ENCODE measurements at places on chromosomes 3 and 15.

DNA sequence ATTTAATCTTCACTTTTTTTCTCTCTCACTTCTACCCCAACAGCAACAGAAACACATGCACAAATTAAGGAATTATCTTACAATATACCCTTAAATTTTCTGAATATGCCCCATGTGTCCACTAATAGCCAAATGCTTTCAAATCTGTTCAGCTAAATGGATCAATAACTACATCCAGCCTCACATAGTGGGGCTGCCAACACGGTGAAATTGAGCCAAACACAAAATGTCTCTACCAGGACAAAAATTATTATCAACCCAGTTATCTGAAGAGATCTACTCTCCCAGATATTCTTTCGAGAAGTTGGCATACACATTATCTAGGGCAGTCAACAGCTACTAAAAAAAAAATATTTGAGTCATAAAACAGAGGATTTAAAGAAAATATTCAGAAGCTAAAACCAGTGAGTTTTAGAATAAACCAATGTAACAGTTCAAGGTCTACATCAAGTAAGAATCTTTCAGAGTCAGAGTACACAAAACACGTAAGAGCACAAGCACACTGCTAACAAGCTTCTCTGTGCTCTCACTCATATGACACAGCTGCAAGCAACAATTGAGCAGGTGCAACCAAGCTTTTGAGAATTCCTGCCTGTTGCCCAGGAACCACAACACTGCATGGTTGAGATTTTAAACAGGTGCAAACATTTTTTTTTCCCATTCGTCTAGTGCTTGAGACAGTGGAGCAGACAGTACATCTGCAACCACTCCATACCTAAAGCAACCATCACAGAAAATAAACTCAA, 247.7 kb downstream of the ZBTB20 start:
- DNase-seq, result no peak

DNA sequence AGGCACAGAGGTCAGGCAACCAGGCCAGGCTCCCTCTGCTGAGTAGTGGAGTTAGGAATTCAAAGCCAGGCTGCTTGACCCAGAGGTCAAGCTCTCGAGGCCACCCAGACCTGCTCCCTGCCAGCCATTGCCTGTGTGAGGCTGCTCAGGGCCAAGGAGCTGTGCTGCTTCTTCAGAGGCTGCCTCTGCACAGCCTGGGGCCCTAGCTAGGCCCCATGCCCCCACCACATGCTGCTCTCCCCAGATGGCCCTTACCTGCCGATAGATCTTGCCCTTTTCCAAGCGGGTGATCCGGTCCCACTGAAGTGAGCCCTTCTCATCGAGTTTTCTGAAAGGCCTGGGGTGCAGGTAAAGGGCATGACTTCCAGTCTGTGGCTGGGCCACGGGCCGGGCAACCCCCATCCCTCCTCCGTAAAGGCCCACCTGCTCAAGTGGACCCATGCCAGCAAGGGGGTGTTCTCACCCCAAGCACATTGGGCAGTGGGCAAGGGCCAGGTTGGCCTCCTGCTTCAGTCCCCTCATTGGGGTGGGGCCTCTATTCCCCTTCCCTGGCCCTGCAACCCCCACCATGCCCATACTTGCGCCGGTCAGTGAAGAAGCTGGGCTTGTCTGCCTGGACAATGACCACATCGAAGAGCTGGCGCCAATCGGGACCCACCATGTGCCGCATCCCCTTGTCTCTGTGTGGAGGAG, 6.5 kb downstream of the NT5DC2 start:
- no peak for DNase-seq

DNA sequence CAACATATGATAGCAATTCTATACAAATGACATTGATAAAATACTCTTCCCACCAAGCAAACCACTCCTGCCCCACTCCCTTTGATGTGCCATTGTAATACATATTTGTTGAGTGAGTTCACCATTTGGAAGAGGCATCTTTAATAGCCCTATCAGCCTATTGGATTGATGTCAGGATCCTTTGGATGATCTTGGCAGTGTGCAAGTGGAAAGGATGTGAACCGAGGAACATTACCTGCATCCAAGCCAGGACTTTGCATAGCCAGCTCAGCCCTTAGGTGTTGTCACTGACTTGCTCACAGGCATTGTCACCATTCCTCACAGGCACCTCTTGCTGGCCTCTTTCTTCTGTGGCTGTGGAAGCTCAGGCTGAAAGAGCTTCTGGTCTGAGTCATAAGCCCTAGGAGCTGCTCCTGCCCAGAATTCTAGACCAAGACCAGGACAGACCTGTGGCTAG, 16.5 kb upstream of the TIMP4 start:
- no peak for DNase-seq

- peak; percentile 34 for DNase-seq
Observed at GRCh38 chr3:4474683-4475490, 7.8 kb upstream of the SUMF1 start.

DNA sequence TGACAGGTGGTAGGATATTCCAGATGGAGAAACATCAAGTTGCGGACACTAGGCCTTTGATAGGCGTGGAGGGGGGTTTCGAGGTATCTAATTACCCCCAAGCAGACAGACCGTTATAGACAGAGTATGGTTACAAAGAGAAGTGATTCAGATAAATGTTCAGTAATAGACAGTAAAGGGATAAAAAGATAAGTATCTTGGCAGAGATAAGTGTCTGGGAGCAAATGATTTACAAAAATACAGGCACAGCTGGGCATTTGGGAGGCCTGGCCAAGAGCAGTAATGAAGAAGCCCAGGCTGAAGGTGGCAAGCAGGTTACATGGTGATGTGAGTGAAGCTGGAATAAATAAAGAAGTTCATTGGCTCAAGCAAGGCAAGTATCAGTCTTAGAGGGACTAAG, 659 bp upstream of the MYH15 start:
- DNase-seq, result no peak

DNA sequence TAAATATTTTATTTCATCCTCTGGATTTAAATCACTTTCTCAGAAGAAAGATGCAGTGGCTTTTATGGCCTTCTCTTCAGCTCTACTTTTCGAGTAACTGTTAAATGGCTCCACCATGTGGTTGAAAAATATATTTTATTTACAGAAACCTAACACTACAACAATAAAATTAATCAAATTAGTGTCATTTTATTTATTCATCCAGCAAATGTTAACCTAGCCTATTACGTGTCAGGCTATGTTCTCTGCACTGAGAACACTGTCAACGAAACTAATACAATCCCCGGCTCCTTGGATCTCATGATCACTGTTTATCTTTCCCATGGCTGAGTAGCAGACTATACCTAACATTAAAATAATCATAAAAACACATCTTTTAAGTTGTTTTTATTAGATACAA, 148.0 kb upstream of the OSTN start:
- DNase-seq, result no peak

- peak; percentile 46 for DNase-seq
Observed at GRCh38 chr15:92655178-92655995, at the start of gene FAM174B. TSS of gene FAM174B (minus strand) at chr15:92655775.

DNA sequence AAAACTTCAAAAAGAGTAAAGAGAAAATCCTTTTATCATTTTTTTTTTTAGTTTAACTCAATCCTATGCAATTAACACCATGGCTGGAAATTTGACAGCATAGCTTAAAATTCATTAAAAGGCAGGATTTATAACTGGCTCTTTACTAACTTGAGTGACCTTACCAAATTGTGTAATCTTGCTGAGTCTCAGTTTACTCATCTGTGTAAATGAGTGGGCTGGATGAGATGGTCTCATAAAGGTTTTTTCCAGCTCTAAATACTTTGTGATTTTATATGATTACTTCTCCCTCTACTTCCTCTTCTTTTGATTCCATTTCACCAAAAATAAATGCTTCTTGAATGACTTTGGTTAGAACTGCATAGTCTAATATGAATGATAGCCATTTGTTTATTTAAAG, 234.9 kb upstream of the SATB1 start:
- no peak for DNase-seq

- no peak for DNase-seq
Observed at GRCh38 chr3:197345390-197345789, 47.0 kb upstream of the DLG1 start.

GRCh38 chr3:48748754-48749153, 31.7 kb upstream of the IP6K2 start:
- DNase-seq, result no peak

GRCh38 chr15:71201477-71201876, 86.2 kb downstream of the THSD4 start:
- no peak for DNase-seq

DNA sequence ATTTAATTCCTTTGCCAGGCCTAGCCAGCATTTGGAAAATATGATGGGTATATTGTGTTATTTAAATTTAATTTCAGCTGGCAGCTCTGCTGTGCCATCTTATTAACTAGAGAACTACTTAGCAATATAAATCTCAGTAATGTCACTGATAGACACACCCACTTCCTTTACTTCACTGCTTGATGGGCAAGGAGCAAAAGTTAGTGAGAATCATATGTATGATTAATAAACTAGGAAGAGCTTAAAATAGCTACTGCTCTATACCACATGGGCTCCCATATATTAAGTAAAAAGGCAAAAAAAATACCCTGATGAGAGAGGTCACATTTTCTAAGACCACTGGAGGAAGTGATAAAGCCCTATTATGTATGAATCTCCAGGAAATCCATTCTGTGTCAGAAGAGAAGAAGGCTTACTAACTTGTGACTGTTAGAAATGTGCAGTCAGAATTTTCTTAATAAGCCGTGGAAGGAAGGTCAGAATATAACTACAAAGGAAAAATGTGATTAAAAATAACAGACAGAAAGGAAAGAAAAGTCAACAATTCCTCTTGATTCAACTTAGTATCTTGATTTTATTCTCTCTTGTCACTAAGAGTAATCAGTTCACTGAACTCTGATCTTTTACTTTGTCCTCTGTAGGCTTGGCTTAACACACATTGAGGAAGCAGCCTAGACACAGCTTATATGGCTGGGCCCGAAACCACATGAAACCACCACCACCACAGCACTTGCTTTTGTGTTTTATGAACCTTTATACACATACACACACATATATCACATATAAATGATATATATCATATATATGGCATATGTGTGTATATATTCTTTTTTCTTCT, 1233.9 kb upstream of the ALCAM start:
- no peak for DNase-seq

GRCh38 chr15:70099167-70099966, 1.6 kb upstream of the TLE3 start:
- peak; percentile 100 for DNase-seq

DNA sequence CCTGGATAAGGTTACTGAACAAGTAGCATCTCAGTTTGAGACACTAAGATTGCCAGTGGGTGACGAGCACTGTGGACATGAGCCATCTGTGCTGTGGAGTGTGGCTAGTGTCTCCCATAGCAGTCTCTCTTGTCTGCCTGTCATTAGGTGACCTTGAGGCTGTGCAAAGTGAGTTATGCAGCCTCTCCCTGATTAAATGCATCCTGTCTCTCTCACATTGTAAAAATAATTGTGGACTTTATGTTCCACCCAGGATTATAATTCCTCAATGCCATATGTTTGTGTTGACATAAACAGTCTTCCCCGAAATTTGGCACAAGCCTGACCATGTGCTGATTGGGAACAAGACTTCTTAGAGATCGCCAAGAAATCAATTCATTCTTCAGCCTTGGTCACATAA, 168.9 kb downstream of the MYRIP start:
- DNase-seq, result no peak

DNA sequence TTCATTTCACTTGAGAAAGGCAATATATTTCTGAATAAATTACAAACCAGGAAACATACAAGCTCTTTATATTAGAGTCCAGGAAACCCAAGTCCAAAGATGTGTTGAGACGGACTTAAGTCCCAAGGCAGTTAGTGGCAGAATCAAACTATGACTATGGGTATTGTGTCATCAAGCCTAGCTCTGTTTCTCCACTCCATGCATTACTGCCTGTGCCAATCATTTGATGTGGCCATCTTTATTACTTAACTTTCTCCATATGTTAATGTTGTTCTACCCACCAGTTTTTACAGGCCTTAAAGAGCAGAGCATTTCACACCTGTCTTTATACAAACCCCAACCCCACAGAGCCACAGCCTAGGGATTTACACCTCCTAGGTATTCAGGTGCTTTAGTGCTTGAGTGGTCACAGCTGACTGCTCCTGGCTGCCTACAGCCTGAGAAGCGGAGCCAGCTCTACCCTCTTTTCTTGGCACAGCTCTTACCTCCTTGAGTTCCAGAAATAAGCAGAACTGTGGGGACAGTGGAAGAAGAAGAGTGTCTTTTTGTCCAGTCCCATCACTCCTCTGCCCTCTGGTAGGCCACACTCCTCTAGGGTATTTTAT, 92.1 kb downstream of the DTWD1 start:
- no peak for DNase-seq

DNA sequence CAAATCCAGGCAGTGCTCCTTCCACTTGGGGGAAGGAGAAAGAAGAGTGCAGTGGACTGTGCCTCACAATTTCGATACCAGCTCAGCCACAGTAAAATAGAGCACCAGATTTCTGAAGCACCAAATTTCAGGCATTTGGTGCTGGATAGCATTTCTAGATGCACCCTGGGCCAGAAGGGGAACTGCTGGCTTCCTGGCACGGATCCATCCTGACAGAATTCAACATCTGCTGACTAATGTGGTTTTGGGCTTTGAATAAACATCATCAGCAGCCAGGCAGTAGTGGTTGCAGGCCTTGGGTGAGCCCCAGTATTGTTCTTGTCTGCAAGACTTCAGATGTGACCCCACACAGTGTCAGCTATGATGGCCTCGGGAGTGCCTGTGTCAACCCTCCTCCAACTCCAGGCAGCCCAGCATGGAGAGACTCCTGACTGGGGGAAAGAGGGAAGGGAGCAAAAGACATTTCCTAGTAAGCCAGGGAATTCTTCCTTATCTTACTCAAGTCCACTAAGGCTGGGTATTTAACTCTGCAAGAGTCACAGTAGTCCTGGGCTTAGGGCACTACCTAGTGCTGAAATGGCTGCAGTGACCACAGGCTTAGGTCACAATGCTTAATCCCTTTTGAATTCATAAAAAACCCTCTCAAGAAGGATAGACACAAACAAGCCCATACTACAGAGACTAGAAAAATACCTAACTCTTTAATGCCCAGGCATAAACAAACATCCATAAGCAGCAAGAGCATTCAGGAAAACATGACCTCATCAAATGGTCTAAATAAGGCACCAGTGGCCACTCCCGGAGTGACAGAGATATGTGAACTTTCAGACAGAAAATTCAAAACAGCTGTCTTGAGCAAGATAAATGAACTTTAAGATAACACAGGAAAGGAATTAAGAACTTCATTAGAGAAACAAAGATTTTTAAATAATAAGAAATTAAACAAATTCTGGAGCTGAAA, 74.7 kb downstream of the SPATA16 start:
- no peak for DNase-seq

- no peak for DNase-seq
Observed at GRCh38 chr15:73424506-73424905, 18.5 kb upstream of the REC114 start.

- DNase-seq, result no peak
Observed at GRCh38 chr3:139588450-139588849, 48.9 kb upstream of the RBP1 start.

DNA sequence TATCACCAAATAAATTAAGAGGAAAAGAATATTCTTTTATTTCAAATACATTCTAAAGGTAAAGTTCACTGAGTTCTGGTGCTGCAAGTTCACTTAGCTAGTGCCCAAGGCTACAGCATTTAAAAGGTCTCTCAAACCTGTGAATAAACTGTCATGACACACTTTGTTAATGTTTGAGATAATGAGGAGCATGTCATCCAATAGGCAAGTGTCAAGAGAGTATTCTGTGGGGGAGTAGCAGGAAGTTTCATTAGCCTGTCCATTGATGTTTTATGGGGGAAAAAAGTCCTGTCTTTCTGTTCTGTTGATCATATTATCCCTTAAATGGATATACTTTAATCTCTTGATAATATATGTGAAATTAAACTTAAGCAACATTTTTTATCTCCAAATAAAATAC, 4.0 kb downstream of the SPESP1 start:
- no peak for DNase-seq

GRCh38 chr15:74646480-74646879, 30.8 kb downstream of the CLK3 start:
- DNase-seq, result no peak

All from activated T-cell treated with anti-CD3 and anti-CD28 coated beads for 48 hours (primary cell).